ENCODE measurements at places on chromosomes 2 and 18.
A peak's percentile ranks its signal among the peaks of the same experiment; 100 is the strongest.

- DNase-seq, result no peak
These were observed 58.6 kb downstream of the POMC start for GRCh38 chr2:25109822-25110221.

- no peak for DNase-seq
These were observed 203.4 kb downstream of the ASXL3 start for GRCh38 chr18:33781429-33781828.

GRCh38 chr2:203637471-203638167, 68.8 kb upstream of the CD28 start:
- no peak for DNase-seq

GRCh38 chr2:237971661-237972060, 4.8 kb downstream of the UBE2F start:
- DNase-seq, result no peak

DNA sequence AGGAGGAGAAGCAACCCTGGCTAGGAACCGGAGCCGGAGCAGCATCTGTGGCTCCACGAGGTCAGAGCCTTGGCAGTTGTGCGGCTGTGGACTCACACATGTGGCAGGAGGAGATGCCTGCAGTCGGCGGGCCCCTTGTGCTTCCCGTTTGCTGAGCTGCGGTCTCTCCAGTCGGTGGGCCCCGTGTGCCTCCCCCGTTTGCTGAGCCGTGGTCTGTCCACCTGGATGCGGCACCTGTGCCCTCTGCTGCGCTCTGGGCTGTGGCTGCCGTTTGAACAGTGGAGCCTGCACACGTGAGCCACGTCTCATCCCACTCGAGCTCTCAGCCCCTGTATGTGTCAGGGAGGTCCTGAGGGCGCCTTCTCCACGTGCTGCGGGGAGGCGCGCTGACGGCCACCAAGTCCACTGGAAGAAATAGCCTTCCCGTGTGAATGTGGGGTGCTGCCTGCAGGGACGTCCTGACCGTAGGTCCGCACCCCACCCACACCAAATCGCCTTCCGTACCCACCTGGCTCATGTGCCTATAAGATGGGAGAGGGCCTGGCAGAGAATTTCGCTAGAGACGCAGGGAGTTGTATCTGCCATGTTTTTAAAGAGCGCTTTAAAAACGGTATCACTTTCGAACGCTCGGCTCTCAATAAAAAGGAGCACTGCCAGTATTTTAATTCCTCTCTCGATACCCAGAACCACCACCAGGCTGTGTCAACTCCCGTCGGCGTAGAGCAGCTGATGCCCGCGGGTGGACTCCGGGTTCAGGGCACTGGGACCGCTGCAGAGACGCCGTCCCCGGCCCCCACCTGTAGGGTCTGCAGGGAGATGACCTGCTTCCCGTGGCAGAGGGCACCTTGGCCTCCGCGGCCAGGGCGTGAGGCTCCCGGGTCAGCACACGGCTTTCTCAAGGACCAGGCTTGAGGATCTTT, 117.0 kb downstream of the NFATC1 start:
- no peak for DNase-seq

- DNase-seq, result peak; percentile 9
These were observed 55.6 kb upstream of the ACMSD start for GRCh38 chr2:134782792-134783191.

- no peak for DNase-seq
These were observed 89.8 kb downstream of the ASXL2 start for GRCh38 chr2:25788457-25788856.

GRCh38 chr2:149617476-149617875, 29.9 kb upstream of the MMADHC start:
- no peak for DNase-seq

- DNase-seq, result no peak
These were observed 598 bp upstream of the C2orf69 start for GRCh38 chr2:199910338-199911051.

DNA sequence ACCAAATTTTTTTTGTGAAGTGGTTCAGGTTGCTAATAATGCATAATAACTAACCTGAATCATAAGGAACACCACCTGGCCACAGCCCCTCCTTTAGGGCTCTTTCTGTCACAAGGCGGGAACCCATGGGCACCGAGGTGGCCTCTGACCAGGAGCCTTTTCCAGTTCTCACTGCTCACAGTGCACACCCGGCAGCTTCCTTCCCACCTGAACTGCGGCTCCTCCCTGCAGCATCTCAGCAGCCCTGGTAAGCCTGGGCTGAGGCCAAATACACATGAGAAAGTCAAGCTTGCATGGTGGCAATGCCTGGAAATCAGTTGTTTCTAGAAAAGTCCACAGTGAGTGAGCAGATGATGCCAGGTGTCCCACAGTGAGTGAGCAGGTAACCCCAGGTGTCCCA, 77.6 kb upstream of the SNTG2 start:
- no peak for DNase-seq

DNA sequence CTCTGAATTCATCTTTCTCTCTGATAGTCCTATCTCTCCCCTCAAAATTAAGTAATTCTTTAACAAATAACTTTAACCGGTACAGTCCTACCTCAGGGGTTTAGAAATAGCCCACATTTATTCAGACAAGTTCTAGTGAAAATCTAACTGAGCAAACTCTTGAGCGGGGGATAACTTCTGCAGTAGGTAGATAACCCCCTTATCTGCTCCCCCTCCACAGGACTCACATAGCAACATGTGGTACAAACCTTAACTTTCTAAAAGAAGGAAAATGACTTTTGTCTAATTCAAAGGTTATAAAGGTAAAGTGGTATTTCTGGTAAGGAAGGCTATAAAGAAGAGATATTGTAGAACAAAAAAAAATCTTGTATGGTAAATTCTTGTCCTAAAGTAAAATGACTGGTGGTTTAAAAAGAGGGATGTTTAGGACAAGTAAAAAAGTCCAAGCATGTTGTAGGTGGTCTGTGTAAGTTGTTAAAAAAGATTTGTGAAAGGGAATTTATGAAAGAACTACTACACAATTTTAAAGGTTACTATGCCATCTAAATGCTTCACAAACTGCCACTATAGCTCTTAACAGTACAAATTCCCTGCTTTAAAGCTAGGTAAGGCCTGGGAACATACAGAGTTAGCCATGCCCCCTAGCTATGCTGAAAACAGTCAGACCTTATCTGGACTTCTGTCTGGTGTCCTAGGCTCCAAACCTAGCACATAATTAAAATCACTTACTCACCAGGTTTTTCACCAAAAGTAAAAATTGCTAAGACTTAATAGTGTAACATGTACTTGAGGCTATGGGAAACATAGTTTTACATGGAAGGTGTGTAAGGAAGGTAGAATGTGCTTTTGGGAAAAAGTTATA, 8.1 kb upstream of the RPIA start:
- DNase-seq, result no peak

DNA sequence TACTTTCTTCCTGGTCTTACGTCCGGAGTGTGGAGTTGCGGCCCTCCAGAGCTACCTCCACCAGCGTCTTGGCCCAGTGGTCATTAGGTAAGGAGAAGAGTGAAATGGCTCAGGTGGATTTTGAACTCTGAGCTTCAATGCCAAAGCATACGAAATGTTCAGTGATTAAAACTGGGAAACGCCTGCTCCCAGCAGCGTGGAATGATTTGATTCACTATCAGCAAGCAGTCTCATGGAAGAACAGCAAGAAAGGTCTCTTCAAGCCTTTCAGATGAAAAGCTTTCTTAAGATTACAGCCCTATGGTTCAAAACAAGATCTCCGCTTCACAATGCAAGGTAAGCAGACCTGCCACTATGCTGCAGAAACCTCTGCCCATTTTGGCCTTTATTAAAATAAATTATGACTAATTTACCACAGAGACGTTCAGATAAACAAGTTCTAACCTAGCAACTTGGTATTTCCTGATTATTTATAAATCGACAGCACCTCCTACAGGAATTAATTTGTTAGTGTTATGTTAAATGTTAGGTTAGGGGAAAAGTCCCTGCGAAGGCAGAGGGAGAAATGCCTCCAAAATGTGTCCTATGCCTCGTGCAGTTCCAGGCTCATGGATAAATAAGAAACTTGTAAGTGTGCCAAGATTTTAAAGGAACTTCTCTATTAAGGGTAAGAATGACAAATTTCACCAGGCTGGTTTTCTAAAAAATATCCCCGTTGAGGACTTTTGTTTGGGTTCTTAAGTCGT, 10.1 kb downstream of the SP9 start:
- DNase-seq, result no peak

- no peak for DNase-seq
These were observed 298.2 kb upstream of the CHST9 start for GRCh38 chr18:27483276-27483675.

DNA sequence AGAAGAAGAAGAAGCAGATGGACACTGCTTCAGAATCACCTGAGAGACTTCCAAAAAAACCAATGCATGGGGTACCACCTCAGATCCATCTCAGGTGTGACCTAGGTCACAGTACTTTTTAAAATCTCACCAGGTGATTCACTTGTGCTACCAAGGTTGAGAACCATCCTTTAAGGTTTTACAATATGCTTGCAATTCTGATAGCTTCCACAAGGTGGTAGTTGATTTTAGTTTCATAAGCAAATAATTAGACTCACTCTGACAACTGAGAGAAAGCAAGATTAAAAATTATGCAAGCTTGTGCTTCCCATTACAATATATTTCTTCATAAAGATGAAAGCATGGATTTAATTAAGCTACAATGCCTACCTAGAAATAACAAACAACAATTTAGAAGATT, 355.1 kb downstream of the EN1 start:
- no peak for DNase-seq

- no peak for DNase-seq
These were observed 102.2 kb downstream of the VIT start for GRCh38 chr2:36798724-36799123.

GRCh38 chr2:58448065-58448507, 207.0 kb upstream of the FANCL start:
- DNase-seq, result peak; percentile 67

DNA sequence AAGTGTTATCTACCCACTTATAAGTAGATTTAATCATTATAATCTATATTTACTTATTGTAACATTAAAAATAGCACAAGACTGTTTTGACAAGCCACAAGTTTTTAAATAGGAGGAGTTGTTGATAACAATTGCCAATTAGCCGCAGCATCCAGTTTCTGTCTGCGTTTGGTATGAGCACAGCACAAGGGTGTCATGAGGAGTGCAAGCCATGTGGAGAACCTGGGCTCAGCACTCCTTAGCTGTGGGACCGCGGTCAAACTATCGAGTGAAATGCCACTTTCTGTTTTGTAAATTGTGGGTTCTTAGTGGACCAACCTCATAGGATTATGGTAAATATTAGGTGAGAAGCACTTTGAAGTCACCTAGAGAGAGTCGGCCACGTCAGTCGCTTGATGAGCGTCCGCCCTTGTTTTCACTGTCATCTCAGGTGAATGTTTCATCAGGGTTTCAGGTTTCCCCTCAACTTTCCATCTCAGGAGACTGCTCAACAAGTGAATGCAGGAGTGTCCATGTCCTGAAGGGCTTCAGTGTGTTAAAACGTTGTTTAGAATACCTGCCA, 294.5 kb downstream of the ZNF407 start:
- no peak for DNase-seq

- DNase-seq, result no peak
These were observed 11.9 kb downstream of the STON1 start for GRCh38 chr2:48541666-48542389.

DNA sequence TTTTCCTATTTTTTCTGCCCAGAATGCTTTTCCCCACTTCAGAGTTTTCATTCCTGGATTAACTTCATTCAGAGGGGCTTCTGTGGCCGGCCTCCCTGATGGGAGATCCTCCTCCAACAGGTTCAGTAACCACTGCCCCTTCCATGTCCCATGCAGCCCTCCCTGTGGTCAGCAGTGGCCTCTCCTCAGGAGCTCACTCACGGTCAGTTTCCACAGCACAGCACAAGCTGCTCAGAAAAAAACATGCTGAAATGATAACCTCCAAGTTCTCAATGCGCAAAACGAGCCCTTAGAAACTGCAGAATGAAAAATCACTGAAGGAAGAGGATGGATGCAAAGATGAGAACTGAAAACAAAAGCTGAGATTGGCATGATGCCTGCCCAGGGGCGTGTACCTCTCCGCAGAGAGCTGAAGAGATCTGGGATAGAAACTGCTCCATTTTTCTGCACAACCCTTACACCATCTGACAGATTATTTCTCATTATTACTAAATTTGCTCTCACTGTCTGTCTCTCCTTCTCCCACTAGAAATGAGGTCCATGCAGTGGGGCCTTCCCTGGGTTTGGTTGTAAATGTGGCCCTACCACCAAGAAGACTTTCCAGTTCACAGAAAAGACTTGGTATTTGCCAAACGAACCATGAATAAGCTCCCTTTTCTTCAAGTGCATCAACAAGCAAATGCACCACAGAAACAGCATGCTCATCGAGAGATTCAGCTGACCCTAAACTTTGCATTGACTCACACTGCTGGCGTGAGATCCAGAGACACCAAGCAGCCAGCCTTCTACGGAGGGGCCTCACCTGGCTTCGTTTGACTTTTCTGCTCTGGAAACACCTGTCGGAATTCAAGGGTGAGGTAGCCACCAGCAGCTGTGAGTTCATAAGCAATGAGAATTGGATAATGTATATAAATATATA, 51.5 kb downstream of the TMEM18 start:
- no peak for DNase-seq

DNA sequence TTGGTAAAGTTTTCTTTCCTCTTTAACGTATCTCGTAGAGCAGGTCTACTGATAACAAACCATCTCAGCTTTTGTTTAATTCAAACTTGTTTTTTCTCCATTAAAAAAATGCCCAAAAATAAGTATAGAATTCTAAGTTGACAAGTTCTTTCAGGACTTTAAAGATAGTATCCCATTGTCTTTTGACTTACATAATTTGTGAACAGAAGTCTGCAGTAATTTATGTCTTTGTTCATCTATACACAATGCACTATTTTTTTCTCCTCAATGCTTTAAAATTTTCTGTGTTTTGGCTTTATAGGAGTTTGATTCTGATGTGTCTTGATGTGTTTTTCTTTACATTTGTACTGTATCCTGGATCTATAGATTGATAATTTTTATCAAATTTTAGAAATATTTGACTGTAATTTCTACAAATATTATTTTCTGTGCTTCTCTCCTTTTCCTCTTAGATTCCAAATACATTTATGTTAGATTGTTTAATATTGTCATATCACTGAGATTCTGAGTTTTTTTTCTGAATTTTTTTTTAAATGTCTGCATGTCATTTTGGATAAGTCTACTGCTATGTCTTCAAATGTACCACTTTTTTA, 143.3 kb downstream of the FTCDNL1 start:
- no peak for DNase-seq

GRCh38 chr18:54094474-54094873, 130.0 kb downstream of the MBD2 start:
- DNase-seq, result no peak

DNA sequence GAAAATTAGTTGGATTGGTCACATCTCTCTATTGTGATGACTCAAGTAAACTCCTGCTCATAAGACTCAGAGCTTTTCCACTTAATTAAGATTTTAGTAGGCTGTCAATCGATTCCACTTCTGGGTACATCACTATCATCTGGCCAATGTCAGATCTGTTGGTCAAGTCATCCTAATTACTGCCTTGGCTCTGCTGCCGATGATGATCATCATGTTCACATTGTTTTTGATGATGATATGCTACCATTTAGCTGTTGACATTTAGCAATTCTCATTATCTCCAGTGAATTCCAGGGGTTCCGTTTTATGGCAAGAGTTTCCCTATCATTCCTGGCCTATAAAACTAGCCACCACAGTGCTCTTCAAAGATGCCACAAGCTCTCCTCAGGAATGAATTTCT, 253.4 kb downstream of the IKZF2 start:
- DNase-seq, result no peak

- no peak for DNase-seq
These were observed 677.7 kb upstream of the NXPH2 start for GRCh38 chr2:139457873-139458272.
